ENCODE measurements at places on chromosomes 5 and 9.

DNA sequence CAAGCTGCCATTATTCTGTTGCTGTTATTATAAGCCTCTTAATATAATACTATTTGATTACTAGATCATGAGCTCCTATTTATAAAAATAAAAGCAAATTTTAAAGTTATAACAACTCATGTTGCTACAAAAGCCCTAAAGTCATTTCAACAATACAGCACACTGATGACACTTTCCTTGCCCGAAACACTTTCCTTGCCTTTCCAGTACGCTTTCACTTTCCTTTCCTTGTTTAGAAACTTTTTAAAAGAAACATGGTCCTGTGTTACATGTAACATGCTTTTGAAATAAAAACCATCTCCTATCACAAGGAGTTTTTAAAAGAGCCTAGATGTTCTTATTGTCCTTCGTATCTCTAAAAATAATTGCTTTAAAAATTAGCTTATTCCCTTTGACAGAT lies 688.4 kb downstream of the PTPRD start:
- no peak for DNase-seq
- H3K4me1 ChIP-seq: no peaks in the 10 kb centered on the region
- no peaks in the 10 kb centered on the region for H3K36me3 ChIP-seq
- no peaks in the 10 kb centered on the region for H3K27me3 ChIP-seq
- H3K27ac ChIP-seq: no peak overlapping the region
- H3K4me3 ChIP-seq: no peak overlapping the region

- H3K27me3 ChIP-seq: no peaks in the 10 kb centered on the region
- DNase-seq: no peak
- no peak overlapping the region for H3K27ac ChIP-seq
- H3K4me1 ChIP-seq: no peaks in the 10 kb centered on the region
- H3K4me3 ChIP-seq: no peak overlapping the region
Measured at GRCh38 chr9:78811622-78812276, 514.8 kb downstream of the PSAT1 start.

DNA sequence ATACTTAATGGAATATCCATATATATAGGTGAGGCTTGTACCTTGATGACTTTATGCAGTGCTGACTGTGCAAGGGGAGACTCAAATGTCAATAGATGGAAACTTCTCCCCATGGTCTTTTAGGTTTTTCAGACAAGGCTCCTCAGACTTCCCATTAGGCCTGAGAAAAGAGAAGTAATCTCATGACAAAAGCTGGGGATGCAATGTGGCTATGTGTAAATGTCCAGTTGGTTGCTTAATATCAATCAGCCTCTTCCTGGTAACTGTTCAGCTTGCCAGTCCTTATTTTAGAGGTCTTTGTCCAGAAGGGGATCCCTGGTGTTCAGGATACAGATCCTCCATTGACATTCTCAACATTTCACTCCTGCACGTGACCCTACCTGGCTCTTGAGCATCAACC lies 621.1 kb upstream of the CDH18 start:
- no peak overlapping the region for H3K4me3 ChIP-seq
- no peaks in the 10 kb centered on the region for H3K36me3 ChIP-seq
- H3K27ac ChIP-seq: no peak overlapping the region
- no peaks in the 10 kb centered on the region for H3K27me3 ChIP-seq

DNA sequence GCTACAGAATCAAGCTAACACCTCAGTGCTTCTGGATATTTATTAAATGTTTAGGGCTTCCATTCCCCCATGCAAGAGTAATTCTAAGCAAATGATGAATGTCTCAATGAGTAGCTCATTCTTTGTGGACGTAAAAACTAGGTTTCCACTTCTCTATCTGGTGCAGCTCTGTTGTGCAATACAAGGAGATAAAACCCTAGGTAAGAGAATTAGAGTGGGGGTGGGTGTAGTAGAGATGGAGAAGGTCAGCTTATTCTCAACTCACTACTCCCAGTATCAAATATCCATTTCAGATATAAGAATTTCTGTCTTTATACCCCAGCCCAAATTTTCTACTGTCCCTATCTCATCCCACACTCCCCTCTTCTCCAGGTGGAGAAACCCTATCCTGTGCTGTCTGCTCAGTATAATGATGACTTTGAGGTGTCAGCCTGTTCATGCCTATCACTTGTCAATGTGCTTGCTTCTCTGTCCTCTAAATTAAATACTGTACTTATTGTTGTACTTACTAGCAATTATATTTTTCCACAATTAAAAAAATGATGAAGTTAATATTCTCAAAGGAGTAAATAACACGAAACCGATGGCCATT lies 4.3 kb upstream of the FYB1 start:
- no peak for DNase-seq
- H3K4me3 ChIP-seq: no peak overlapping the region
- no peak overlapping the region for H3K27ac ChIP-seq
- peaks cover 8% of the 10 kb centered on the region for H3K4me1 ChIP-seq

- no peak overlapping the region for H3K4me3 ChIP-seq
- H3K27me3 ChIP-seq: peaks cover 2% of the 10 kb centered on the region
- no peak overlapping the region for H3K27ac ChIP-seq
- H3K36me3 ChIP-seq: no peaks in the 10 kb centered on the region
Measured at GRCh38 chr9:82923092-82923911, 139.6 kb downstream of the RASEF start.

- no peaks in the 10 kb centered on the region for H3K36me3 ChIP-seq
- no peaks in the 10 kb centered on the region for H3K4me1 ChIP-seq
- H3K27ac ChIP-seq: no peak overlapping the region
- DNase-seq: no peak
- H3K4me3 ChIP-seq: no peak overlapping the region
- peaks cover 1% of the 10 kb centered on the region for H3K27me3 ChIP-seq
Measured at GRCh38 chr5:132142459-132142858, 68.9 kb downstream of the CSF2 start.

DNA sequence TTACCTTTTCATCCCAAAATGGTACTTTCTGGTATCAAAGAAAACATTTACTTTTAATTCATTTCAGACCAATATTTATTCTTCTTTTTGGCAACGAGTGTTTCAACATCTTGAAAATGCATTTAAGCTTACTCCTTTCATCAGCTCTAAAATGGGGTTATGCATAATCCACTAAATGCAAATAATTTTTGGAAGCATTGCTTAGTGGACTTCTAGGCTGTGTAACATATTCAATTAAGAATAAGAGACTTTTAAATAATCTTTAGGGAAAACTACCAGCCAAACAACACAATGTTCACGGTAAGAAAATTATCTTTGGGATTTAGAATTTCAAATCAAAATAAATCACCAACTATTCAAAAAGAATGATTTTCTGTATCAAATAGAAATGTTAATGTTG lies 118.2 kb downstream of the ADAMTS6 start:
- no peak overlapping the region for H3K4me3 ChIP-seq
- no peaks in the 10 kb centered on the region for H3K27me3 ChIP-seq
- H3K36me3 ChIP-seq: no peaks in the 10 kb centered on the region
- H3K27ac ChIP-seq: no peak overlapping the region
- no peak for DNase-seq

DNA sequence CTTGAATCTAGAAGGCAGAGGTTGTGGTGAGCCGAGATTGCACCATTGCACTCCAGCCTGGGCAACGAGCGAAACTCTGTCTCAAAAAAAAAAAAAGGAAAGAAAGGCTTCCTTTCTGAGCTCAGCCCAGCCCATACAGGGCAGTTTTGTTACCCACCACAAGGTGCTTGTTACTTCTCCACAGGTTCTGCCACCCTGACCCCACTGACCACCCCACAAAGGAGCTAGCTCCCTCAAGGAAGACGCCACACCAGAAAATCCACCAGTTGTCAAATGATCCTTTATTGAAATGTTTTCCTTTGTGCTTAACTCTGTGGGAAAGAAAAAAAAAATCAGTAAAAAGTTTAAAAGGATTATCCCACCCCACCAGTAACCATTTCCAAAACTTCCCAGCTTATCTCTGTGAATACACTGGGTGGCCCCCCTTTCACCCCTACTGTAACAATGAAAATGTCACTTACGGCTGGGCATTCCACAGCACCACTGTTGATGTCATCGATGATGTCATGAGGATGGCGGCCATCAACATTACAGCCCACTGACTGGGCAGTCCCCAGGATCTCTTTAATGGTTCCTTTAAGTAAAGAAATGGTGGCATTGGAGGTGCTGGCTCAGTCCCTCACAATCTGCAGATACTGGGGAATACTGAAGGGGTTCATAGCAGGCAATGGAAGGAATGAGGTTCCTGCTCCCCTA lies 3.6 kb downstream of the RPL12 start:
- no peak for DNase-seq
- peaks cover 7% of the 10 kb centered on the region for H3K27me3 ChIP-seq
- peaks cover 22% of the 10 kb centered on the region for H3K4me1 ChIP-seq
- H3K27ac ChIP-seq: peak overlapping the region; percentile 44
- peak overlapping the region; percentile 65 for H3K4me3 ChIP-seq

GRCh38 chr9:123311250-123311752 lies 42.9 kb upstream of the STRBP start:
- H3K4me1 ChIP-seq: peaks cover 24% of the 10 kb centered on the region
- H3K36me3 ChIP-seq: no peaks in the 10 kb centered on the region
- no peak for DNase-seq
- H3K4me3 ChIP-seq: no peak overlapping the region
- peak overlapping the region; percentile 77 for H3K27ac ChIP-seq
- H3K27me3 ChIP-seq: peaks cover 8% of the 10 kb centered on the region

DNA sequence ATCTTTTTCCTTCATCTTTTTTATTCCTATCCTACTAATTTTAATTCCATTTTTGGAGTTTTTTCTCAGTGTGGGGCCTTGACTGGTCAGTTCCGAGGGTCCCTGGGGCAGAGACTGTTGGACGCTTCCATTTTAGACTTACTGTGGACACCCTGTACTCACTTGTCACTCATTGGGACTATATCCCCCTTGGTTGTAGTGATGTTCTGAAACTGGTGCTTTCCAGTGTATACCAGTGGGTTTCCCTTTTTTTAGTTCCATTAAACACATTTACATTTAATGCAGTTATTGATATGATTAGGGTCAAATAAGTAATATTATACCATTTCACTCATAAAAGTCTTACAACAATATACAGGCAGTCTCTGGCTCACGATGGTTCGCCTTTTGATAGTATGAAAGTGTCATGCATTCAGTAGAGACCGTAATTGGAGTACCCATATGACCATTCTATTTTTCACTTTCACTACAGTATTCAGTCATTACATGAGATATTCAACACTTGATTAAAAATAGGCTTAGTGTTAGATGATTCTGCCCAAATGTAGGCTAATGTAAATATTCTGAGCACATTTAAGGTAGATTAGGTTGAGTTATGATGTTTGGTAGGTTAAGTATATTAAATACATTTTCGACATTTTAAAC lies 46.0 kb downstream of the CNOT6 start:
- H3K27me3 ChIP-seq: no peaks in the 10 kb centered on the region
- no peak overlapping the region for H3K4me3 ChIP-seq
- H3K27ac ChIP-seq: no peak overlapping the region
- H3K36me3 ChIP-seq: peaks cover 7% of the 10 kb centered on the region
- H3K4me1 ChIP-seq: peaks cover 3% of the 10 kb centered on the region

DNA sequence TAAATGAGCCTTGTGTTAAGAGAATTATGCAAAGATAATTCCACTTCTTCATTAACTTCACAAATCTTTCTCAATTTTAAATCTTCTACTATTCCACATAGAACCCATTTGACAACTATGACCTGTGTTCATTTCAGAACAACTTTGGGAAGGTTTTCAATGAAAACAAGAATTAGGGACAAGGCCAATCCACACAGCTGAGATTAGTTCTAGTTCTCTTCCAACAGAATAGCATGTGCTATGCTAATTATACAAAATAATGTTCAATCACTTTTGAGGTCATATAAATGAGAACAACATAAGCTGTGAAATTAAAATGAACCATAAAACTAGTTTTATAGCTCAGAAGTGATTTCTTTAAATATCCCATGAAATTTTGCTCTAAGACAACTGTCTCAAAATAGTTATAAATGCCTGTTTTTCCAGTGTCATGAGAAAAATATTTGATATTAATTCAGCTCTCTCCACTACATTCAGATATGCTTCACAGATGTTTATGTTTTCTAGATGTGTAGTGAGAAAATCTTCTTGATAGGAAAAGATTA lies 7.2 kb upstream of the LHFPL2 start:
- no peak overlapping the region for H3K27ac ChIP-seq
- peaks cover 8% of the 10 kb centered on the region for H3K4me1 ChIP-seq
- no peak for DNase-seq
- H3K4me3 ChIP-seq: no peak overlapping the region
- H3K27me3 ChIP-seq: no peaks in the 10 kb centered on the region

DNA sequence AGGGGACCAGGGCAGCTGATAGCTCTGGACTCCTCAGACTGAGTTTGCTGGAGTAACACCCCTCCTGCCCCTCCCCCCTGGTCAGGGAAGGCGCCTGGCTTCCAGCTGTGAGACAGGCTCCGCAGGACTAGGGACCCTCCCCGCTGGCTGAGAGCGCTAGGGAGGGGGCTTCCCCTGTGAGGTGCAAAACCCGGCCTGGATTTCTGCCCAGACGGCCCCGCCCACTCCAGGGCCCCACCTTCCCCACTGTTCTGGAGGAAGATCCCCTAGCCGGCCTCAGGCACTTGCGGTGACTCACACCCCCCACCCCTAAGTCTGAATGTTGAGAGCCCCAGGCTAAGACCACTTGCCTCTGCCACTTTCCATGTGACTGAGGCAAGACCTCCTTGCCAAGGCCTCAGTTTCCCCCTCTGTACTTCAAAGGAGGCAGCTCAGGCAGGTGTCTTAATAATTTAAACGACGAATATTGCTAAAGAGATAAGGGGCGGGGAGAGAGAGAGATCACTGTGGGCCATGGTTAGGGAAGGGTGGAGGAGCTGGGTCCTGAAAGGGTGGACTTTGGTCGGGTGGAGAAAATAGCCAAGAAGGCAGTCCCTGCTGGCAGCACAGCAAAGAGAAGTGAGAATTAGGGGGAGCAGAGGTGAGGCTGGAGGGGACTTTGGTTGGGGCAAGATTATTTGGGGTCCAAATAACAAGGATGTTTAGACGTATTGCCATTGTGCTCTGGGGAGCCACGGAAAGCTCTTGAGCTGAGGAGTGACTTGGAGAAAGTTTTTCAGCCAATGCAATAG lies 1.0 kb upstream of the DAB2IP start:
- H3K36me3 ChIP-seq: no peaks in the 10 kb centered on the region
- H3K4me1 ChIP-seq: peaks cover 70% of the 10 kb centered on the region
- peak overlapping the region; percentile 92 for H3K4me3 ChIP-seq
- peak overlapping the region; percentile 78 for H3K27ac ChIP-seq

DNA sequence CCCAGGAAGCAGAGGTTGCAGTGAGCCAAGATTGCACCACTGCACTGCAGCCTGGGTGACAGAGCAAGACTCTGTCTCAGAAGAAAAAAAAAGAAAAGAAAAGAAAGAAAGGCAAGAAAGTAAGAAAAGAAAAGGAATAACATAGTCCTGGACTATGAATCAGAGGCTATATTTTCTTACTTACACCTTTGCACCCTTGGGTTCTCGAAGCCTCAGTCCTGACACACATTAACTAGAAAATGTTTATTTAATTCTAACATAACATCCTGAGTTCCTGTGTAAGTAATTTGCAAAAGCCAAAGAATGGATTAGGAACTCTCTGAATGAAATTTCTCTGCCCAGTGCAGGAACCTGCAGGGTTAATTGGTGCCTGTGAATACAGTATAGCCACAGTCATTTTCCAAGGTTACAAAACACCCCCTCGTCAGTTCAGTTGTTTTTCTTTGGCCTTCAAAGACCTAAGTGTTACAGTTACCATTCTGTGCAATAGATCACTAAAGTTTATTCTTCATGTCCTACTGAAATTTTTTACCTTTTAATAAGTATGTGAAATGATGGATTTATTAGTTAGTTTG lies 147.6 kb downstream of the SV2C start:
- no peak overlapping the region for H3K4me3 ChIP-seq
- no peaks in the 10 kb centered on the region for H3K36me3 ChIP-seq
- no peaks in the 10 kb centered on the region for H3K4me1 ChIP-seq
- DNase-seq: no peak
